Left lung (tissue), 14 donors: ENCODE measurements at places on chromosomes 12 and 14. TPM values are rescaled to one million over a fixed set of nuclear protein-coding genes. Genes with fewer than 3 reads are reported as not detected.

- DNase-seq = no peak
Observed at GRCh38 chr14:105866841-105867321, 340.5 kb downstream of the TMEM121 start.

The SLC35E3 gene
- polyA plus RNA-seq = 19.4 TPM

DNA sequence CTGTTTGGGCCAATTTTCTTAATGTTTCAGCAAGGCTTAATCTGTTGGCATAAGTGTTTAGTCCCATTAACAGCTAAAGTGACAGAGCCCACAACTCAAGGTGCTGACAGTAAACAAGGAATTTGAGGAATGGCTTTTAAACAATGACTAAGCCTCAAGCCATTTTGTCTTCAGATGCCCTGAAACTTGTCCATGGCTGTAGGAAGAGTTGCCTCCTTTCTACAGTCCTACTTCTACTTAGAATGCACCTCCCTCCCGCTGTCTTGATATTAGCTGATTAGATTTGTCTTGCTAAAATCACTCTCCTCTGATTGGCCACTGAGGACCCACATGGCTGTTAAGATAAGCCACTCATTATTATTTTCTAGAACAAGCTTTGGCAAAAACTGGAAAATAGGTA is 188.4 kb upstream of the OTX2 start:
- DNase-seq = no peak

- no peak for DNase-seq
Observed at GRCh38 chr14:53368711-53369201, 215.6 kb upstream of the DDHD1 start.

DNA sequence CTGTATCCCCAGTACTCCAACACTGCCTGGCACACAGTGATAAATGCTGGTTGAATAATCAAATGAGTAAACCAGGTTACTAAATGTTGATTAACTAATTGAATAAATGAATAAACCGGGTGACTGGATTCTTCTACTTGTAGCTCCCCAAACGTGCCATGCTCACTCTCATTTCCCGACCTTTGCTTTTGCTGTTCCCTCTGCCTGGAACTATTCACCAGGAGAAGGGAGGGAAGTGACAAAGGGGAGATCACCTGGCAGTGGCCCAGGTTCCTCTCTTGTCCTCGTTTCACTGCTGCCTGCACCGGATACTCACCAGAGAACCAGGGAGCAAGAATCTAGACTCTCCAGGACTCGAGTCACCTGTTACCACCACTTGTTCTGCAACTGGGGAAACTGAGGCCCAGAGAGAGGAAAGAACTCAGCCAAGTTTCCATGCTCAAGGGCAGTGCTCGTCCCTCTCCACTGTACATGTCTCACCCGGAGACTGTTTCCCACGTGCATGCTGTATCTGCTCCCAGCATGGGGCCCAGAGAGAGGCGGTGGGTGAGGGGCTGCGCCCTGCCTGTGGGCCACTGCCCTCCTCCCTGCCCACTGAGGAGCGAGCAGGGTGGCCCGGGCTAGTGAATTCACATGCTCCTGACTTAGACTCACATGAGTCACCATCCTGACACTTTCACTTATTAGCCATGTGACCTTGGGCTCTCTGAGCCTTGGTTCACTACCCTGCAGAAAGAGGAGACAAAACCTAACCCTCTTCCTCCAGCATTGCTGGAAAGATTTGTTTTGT is 17.7 kb upstream of the POP5 start:
- DNase-seq = no peak
